Thoracic aorta (tissue), 2 donors: ENCODE measurements at places on chromosomes 2 and 18.

DNA sequence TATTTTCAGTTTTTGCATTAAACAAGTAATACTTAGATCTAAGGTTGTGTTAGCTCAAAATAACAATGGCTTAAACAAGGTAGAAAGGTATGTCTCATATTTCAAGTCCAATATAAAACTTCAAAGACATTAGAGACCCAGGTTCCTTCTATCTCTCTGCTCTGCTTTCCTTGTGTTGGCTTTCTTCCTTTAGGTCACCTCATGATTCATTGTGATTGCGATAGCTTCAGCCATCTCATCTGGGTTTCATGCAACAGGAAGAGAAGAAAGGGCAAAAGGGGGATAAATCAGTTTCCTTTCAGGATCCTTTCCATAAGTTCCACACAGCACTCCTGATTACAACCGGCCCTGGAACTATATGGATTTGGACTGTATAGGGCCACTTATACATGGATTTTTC is 16.0 kb upstream of the TBR1 start:
- DNase-seq, result no peak

DNA sequence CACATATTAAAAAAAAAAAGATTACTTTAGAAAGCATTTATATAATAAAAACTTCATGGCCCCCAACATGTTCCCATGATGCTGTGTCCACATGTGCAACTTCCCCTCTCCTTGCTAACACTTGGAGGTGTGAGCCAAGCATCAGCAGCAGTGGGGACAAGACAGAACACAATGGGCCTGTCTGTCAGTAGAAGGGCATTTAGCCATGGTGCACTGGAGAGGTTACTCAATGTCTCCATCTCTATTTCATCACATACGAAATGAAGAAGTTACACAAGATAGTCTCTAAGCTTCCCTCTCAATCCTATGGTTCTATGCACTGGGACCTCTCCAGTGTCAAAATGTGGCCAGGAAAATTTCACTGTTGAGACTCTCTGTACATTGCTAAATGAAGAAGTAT is 2.5 kb downstream of the VIT start:
- no peak for DNase-seq

- no peak for DNase-seq
Observed at GRCh38 chr18:5900262-5900661, 4.9 kb upstream of the TMEM200C start.

- DNase-seq, result no peak
Observed at GRCh38 chr2:96093528-96093927, 22.8 kb downstream of the ADRA2B start.

- DNase-seq, result no peak
Observed at GRCh38 chr2:157809212-157809611, 66.9 kb downstream of the ACVR1 start.

DNA sequence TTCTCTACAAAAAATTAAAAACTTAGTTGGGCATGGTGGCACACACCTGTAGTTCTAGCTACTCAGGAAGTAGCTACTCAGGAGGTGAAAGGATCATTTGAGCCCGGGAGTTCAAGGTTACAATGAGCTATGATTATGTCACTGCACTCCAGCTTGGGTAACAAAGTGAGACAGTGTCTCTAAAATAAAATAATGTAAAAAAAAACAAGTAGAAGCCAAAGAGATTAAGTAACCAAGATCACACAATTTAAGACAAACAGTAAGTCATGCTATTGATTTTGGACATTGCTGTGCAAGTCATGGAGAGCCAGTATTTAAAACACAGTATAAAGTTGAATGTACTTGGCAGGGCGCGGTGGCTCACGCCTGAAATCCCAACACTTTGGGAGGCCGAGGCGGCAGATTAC is 20.5 kb downstream of the ITSN2 start:
- DNase-seq, result no peak

DNA sequence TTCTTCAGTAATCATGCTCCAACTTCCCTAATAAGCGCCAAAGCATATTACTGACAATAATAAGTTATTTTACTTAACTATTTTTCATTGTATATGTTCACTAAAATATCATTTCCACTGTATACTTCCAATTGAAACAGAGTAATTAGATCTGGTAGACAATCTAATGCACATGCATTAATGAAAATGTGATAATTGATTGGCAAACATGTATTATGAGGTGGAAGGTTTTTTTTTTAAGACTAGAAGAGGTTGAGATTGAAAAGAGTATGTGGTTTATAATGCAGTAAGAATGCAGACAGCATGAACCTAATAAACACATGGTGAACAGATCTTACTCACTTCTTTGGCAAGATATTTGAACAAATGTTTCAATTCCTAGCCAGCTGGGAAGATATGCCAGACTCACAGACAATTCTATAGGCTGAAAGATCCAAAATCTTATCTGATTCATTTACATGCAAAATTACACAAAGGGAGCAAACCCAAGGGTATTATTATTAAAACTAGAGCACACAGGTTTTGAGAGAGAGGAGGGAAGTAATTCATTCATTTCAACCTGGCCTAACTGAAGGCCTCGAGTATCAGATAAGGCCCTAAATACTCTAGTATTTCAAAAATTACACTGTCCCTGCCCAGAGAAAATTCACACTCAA is 2.8 kb downstream of the NCKAP1 start:
- DNase-seq, result no peak
